ENCODE measurements at places on chromosomes 1 and 21.

GRCh38 chr1:71572038-71572437, 491.2 kb upstream of the ZRANB2 start:
- DNase-seq = no peak

DNA sequence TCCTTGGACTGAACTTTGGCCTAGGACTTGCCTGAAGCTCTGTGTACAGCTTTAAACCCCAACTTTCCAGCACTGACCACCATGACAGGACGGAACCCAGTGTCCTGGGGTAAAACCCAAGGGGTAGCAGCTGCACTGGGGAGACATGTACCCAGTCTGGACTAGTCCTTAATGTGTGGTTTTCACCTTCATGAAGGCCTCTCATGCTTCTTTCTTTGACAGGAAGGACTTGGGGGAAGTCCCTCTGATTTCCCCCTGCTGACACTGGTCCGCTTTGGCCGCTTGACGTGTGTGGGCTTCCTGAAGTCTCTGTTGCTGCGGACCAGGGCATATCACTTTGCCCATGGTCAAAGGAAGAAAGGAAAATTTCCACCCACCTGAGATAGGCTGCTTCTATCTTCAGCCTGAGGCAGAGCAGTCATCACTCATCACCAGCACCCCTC, 66.3 kb upstream of the PRDX6 start:
- DNase-seq = no peak

- DNase-seq = no peak
These were observed 64.4 kb downstream of the UMODL1 start for GRCh38 chr21:42135386-42136052.

DNA sequence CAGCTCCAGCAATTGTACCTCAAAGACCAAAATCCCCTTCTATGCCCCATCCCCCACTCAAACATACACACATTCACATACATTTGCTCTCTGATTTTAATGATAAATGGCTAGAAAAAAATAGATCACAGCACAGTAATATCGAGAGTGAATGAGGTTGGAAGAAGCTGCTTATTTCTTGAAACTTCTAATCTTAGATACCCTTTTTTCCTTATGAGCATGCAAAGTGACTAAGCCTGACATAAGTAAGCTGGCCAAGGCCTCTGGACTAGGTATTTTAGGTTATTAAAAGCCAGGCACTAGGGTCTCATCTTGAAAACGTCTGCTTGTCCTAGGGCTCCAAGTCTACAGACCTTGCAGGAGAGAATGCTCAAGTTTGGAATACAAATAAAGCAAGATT, 133.6 kb downstream of the TGFBR3 start:
- no peak for DNase-seq

GRCh38 chr1:21909787-21910503, 27.2 kb downstream of the HSPG2 start:
- no peak for DNase-seq

GRCh38 chr1:214233856-214234634, 46.9 kb upstream of the SMYD2 start:
- DNase-seq = no peak

All from DMS 273 treated with DMSO at 0.1 percent for 48 hours (cell line).